GM10248 (cell line): ENCODE measurements at places on chromosomes 7 and 10.

- no peak for DNase-seq
Observed at GRCh38 chr7:83413831-83414230, 235.1 kb downstream of the SEMA3E start.

DNA sequence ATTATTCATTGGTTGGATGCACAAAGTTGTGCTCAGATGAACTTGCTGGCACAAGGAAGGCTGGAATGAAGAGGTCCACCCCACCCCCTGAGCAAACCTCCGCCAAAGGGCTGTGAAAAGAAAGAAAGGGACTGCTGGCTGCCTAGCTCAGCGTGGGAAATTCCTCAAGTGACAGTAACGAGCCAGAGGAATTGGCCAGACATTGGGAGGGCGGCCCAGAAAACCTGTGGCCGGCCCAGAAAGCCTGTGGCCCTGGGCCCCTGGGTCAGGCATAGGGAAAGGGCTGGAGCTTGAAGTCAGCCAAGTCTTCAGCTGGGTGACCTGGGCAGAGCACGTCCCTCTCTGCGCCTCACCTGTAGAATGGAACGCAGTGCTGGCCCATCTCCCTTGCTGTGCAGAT is 30.6 kb upstream of the CTBP2 start:
- DNase-seq: no peak

DNA sequence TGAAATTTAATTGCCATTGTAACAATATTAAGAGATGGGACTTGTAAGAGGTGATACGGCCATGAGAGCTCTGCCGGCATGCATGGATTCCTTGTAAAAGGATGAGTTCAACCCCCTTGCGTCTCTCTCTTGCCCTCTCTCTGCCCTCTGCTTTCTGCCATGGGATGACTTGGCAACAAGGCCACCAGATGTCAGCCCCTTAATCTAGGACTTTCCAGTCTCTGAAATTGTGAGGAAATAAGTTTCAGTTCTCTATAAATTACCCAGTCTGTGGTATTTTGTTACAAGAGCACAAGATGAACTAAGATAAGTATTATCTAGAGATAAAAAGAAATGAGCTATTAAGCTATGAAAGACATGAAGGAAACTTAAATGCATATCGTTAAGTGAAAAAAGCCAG is 145.7 kb upstream of the AHR start:
- DNase-seq: no peak

- no peak for DNase-seq
Observed at GRCh38 chr7:151631570-151631952, 111.9 kb upstream of the RHEB start.

DNA sequence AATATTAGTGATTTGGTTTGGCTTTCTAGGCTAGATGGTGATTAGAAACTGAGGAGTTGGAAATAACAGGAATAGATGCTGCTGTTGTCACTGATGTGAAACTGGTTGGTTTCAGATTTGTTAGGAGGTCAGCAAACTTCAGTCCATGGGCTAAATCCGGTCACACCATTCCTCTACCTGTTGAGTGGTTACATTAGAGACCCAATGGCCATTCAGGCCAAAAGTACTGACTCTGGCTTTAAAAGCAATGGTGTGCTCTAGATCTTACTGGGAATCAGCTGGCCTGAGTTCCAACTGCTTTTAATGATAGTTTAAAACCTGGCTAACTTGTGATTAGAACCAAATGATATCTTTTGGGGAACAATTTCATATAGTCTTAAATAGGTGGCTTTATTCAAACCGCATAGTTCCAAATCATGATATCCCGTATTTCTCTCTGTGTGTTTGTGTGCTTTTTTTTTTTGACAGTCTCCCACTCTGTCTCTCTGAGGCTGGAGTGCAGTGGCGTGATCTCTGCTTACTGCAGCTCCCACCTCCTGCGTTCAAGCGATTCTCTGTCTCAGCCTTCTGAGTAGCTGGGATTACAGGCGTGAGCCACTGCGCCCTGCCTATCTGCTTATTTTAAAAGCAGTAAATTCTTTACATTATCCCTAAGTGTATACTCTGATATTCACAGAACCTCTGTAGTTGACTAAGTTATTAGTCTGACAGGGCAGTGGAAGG is 7.8 kb upstream of the PBLD start:
- no peak for DNase-seq

GRCh38 chr10:36942616-36943015 is 182.8 kb upstream of the ANKRD30A start:
- DNase-seq: no peak

DNA sequence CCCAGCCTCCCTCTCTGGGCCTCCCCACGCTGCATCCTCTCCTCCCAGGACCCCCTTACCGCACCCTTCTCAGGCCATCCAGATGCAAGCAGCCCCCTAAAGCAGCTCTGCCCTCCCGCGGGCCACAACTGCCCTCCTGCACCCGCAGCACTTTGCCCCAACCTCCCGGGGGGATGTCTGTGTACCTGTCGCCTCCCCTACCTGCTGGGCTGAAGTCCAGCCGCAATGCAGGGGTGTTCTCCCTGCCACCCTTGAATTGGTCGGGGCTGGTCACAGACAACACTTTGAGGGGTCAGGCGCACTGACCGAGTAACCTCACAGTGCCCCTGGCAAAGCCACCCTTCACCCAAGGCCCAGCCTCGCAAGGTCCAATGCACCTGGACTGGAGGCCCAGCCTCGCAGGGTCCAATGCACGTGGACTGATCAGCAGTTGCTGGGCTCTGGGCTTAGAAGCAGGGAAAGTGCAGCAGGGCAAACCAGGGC is 8.3 kb upstream of the CALML5 start:
- DNase-seq: no peak

GRCh38 chr7:20778063-20778721 is 8.5 kb downstream of the SP8 start:
- DNase-seq: peak; percentile 57

DNA sequence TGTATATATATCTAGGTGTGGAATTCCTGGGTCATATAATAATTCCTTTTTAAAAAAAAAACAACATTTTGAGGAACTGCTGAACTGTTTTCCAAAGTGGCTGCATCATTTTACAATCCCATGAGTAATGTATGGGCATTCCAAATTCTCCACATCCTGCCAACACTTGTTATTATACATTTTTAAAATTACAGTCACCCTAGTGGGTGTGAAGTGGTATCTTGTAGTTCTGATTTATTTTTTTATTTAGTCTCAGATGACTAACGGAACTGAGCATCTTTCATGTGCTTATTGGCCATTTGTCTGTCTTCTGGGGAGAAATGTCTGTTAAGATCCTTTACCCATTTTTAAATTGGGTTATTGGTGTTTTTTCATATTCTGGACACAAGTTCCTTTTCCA is 12.0 kb upstream of the KLHL7 start:
- no peak for DNase-seq

- DNase-seq: no peak
Observed at GRCh38 chr10:92760609-92761008, 70.9 kb downstream of the HHEX start.

DNA sequence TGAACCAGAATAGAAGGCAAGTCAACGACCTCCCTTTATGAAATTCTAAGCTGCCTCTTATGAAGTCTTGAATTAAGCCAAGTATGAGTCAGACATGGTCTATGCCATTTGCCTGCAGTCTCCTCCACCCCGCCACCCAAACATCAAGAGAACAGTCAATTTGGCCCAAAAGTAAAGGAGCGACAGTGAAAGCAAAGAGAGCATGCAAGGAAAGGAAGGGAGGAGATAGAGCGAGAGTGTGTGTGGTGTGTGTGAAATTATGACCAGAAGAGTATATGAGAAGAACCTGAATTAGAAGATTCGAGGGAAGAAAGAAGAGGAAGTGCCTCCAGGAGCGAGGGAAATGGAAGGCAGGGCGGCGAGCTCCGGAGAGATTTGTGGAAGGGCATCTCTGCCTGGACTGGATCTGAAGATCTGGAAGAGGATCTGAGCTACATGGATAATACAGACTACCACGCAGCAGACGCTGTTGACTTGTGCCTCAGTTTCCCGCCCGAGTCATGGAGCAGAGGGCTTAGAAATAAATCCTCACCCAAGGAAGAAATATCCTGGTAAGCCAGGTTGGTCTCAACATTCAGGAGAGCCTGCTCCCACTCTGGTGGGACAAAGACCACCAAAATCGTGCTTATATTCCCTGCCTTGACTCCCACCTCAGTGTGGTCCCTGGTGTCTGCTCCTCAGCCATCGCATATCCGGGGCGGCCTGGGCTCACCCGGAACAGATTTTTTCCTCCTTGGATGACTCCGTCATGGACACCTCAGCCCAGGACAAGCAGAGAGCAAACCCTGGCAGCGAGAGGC is 459 bp downstream of the ZDHHC6 start:
- DNase-seq: no peak

- DNase-seq: no peak
Observed at GRCh38 chr7:86534641-86535040, 109.1 kb upstream of the GRM3 start.

DNA sequence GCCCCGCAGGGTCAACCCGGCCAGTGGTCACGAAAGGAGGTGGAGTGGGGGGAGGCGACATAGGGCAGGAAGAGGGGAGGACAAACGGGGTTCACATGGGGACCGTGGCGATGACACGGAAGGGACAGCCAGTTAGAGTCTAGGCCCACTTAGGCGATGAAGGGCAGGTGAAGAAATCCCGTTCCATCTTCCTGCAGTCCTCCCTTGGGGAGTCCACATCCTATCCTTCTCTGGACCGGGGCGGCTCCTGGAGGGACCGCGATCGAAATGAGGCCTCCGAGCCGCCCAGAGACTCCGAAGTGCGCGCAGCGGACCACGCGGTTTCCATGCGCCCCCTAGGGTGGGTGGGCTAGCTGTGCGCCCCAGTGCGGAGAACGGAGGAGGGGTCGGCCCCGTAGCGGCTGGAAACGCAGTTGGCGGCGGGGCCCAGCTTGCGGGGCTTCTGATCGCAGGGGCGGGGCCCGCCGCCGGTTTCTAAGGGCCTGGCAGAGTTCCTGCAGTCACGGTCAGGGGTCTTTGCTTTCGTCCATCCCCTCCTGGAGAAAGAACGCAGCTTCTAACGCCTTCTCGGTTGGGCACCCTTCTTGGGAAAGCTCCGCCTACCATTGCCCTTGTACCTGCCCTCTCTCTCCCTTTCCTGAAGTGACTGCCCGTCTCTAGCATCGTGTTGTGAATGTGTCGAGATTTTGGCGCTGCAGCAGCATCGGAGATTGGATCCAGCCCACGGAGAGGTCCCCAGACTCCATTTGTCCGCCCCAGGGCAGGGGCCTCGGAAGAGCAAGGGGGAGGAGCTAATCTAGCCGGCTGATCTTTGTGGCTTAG is 17.9 kb upstream of the TMEM225B start:
- DNase-seq: no peak

GRCh38 chr7:2972835-2973161 is 70.9 kb downstream of the CARD11 start:
- no peak for DNase-seq

DNA sequence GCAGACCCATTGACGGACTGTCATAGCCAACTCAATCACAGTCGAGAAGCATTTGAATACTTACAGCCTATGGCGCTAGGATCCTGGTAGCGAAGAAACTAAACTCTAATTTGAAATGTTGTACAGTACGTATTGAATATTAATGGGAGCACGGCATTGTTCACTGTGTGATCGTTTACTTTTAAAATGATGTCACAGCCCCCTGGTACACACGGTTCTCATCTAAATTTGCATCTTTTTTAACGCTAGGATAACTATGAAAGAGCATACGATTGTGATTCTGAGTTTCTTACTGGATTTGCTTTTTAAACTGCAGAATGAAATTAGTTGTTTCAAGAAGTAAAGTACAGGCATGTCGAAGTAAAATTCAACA is 895 bp upstream of the NAPEPLD start:
- DNase-seq: no peak

DNA sequence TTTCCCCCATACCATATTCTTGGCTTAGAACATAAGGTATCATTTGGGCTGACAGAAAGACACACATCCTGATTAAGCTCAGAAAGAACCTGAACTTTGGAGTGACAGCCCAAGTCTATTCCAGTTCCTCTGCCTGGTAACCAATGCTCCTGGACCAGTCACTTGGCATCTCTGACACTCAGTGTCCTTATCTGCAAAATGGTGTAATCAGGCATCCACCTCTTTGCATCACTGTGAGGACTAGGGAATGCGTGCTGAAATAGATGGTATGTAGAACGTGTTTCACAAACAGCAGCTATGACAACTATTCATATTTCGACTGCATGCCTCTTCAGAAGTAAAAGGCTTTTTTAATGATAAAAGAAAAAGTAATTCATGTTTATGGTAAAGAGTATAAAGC is 26.2 kb upstream of the PIK3AP1 start:
- no peak for DNase-seq
